ENCODE measurements at places on chromosomes 3 and 15.

- no peak for DNase-seq
These were observed 230.0 kb downstream of the KLF13 start for GRCh38 chr15:31556494-31557150.

DNA sequence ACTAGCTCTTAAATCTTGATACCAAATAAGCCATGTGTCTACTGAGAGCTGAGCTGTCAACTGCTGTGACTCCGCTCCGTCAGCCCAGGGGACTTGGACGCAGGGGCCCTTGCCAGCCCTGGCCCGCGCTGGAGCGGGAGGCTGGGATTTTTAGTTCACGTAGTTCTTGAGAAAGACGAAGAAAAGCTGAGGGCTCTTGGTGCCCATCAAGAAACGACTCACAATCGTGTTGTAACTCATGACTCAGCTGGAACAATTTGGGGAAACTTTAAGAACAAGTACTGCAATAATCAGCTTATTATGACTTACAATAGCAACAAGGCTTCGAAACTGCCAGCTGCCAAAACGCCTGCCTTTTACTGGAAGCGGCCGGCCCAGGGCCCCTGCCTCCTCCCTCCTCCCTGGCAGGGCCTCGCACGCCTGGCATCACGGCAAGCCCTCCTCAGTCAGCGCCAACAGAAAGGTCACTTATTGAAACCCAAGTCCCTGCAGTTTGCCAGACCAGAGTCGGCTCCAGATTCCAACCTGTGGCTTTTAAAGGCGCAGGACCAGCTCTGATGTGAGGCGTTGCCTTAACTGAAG, 60.3 kb downstream of the RGMA start:
- DNase-seq = peak; percentile 57

- no peak for DNase-seq
These were observed 40.7 kb upstream of the TBC1D21 start for GRCh38 chr15:73832657-73833056.

DNA sequence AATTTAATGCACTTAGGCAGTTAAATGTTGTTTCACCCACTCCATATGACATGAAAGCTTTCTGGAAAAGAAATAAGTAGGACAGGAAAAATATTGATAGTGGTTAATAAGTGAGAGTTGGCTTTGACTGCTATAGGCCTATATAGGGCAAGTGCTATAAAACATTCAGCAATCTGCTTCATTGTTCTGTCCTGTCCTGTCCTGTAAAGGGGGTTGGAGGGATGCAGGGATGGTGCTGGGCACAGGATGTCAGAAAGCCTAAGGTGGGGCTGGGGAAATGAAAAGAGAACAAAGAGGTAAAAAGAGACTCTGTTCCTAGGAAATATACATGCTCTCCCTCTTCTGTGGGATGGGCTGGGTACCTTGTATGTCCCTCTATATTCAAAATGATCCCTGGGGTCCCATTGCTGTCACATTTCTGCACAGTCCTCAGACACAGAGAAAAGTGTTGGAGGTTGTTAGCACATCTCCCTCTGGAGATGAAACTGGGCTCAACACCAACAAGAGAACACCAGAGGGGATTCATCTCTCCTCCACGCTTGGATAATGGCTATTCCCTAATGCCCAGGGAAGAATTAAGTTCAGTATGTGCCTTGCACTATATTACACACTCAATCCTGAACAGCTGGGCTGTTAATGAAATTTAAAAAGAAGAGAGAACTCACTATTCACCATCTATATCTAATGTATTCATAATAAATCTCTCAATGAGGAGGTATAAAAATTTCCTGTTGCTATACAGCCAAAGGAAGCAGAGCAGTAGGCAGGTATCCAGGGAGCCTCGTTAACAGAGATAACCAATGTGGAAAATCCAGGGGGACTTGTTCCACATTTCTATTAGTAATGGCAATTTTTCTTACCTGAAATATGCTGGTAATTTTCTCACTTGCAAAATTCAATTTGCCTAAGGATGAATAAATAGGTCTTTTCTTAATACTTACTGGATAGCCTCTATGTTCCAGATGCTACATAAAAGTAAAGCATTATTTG, 108.1 kb upstream of the ZBED2 start:
- DNase-seq = no peak

DNA sequence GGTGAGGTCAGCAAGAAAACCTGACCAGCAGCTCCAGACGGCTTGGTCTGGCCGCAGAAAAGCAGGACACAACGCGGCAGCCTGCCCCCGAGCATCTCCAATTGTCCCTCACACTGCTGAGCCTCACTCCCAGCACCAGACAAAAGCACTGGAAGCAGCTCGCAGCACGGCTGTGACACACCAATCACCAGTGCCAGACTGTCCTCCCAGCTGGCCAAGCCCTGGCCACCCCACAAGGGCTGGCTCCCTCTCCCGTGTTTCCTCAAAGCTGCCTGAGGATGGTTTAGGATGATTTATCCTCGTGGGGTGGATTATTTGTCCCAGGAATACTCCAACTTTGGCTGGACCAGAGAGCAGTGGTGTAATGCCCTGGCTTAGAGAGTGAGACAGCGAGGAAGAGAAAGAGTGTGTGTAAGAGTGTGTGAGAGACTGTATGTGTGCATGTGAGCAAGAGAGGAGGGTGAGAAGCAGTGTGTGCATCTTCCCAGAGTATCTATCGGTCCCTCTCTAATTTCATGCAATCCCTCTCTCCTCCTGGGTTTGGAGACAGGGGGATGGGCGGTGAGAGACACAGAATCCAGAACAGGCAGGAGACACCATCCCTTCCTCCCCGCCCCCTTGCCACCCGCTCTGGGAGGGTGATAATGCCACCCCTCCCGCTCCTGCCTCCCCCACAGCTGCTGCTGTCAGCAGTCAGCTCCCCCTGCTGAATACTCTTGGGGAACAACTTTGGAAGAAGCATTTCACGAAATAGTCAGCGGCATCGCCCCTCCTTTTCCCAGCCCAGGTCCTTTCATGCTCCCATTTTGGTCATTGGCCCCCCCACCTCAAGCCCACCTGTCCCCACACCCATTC, 34.2 kb downstream of the SEMA5B start:
- DNase-seq = no peak

- DNase-seq = no peak
These were observed 118.8 kb upstream of the PTX3 start for GRCh38 chr3:157317895-157318294.

- DNase-seq = no peak
These were observed 11.7 kb downstream of the RAD54L2 start for GRCh38 chr3:51550080-51550819.

- DNase-seq = no peak
These were observed 31.7 kb downstream of the GRIP2 start for GRCh38 chr3:14508505-14508819.

GRCh38 chr15:95718441-95718840, 612.1 kb upstream of the NR2F2 start:
- DNase-seq = no peak

DNA sequence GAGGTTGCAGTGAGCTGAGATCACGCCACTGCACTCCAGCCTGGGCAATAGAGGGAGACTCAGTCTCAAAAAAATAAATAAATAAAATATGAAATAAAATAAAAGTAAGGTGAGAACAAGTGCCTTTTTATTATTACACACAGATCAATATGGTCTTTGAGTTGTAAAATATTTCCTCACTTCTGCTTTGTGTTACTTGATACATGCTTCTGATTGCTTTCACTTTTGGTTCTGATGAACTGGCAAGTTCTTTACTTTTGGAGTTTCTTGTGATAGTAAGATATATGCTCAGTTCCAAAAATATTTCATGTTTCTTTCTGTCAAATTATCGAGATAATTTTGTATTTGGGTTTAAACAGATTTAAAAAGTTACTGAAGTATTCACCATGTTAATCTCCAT, 16.6 kb upstream of the GYG1 start:
- DNase-seq = no peak

GRCh38 chr3:172065527-172065926, 26.1 kb downstream of the FNDC3B start:
- DNase-seq = no peak

DNA sequence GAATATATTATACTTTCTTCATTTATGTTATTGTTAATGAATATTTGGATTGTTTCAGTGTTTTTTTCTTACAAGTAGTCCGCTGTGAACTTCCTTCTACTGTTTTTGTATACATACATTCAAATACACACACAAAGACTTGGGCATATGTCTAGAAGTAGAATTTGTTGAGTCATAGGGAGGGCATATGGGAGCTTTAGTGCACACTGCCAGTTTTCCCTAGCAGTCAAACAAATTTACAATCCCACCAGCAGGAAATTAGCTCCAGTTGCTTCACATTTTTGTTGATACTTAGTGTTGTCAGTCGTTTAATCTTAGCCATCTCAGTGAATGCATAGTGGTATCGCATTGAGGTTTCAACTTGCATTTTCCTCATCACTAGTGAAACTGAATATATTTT, 492.3 kb downstream of the DIPK2A start:
- DNase-seq = no peak

GRCh38 chr3:151766454-151766853, 32.7 kb downstream of the AADACL2 start:
- DNase-seq = no peak

DNA sequence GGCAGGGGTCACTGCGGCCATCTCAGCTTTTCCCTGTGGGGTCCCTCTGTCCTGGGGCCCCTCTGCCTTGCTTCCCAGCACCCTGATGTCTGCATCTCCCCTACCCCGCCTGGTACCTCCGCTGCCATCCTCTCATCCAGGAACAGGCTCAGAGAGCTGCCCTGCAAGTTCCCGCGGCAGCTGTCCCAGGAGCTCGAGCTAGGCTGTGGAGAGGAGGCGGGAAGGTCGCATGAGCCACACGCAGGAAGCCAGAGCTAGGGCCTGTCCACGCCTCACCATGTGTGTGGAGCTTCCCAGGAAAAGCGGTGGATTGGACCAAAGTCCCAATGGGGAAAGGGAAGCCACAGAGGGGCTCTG, 12.5 kb downstream of the PLA2G4B start:
- DNase-seq = no peak

GRCh38 chr15:70605606-70606410, 157.6 kb downstream of the UACA start:
- DNase-seq = peak; percentile 50

GRCh38 chr3:194072097-194072428, 63.9 kb upstream of the HES1 start:
- no peak for DNase-seq

GRCh38 chr3:172259111-172259541, 189.1 kb downstream of the GHSR start:
- no peak for DNase-seq

DNA sequence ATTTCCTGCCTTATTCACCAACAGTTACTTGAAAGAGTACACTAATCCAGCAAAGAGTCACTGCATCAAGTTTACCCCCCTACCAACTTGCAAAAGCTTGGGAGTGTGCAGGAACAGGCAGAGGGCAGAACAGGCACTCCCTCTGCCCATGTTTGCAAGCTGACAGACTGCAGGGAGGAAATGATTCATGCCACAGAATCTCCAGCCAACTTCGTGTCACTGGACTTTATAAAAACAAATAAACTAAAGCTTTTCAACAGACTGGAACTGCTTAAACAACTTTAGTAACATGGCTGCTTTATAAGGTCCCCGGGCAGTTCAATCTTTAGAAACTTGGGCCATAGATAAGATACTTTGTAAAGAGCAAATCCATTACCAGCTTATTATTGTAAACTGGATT, 129.5 kb downstream of the THRB start:
- no peak for DNase-seq

DNA sequence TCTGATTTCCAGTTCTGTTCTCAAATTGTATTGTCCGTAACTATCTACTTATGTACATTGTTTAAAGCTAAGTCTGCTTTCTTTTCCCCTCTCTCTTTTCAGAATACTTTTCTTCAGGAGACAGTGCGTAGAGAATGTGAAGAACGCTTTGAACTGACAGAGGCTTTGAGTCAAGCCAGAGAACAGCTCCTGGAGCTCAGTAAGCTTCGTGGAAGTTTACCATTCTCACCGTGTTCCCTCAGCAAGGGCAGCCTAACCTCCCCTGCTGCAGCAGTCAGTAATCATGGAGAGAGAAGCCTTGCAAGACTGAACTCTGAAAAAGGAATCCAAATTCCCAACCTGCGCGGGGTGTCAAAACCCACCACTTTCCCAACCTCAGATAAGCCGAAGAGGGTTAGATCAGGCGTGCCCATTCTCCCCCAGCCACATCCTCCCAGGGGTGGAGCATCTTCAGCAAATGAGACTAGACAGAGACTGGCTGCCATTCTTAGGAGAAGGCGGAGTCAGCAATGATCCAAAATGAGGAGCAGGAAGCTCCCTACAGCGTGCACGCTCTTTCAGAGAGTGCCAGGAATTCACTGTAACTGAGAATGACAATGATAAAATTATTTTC, 114.6 kb downstream of the CCNL1 start:
- DNase-seq = no peak

DNA sequence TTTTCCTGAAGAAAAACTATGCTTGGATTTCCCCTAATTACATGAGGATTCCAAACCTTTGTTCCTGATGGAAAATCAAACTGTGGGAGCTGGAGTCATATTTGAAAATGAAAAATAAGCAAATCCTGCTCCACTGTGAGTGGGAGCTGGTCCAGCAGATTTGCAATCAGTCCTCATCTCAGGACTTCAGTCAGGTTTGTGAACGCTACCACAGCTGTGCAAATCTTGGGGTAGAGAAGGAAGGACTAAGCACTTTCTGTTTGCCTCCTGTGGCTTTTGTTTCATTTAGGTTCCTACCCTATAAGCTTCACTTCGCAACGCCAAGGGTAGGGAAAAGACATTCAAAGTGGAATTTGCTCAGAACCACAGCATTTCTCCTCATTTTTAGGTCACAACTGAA, 238.2 kb downstream of the TUSC7 start:
- DNase-seq = no peak

DNA sequence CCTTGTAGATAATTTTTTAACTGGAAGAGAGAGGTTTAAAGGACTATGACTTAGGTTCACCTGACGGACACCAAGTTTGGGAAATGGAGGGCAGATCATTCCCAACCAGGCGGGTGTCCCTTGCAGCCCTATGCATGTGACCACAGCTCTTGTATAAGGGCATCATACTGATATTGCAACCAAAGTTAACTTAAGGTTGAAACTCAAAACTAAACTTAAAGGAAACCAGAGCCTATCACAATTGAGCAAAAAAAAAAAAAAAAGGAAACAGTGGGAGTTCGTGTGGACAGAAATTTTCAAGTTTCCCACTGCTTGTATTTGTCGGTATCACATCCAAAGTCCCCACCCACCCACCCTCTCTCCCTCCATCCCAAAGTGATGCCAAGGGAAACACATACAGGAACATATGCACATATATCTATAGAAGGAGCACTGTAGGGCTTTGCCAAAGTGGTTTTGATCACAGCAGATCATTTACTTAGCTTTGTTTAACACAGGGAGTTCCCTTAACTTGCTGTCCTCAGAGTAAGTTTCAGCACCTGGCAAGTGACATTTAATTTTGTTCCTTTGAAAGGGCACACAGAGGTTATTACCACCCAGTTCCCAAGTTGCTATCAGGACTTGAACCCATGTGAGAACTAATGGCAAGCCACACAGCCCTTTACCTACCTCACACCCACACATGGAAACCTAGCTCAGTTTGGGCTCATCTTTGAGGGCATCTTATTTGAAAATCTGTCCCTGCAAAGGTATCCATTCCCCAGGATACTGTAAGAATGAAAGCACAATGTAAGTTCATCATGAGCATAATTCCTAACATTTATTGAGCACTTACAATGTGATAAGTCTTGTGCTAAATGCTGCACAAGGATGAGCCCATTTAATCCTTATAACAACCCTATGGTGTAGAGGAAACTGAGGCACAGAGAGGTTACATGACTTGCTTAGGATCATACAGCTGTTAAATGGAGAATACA, 204.5 kb upstream of the CMC1 start:
- DNase-seq = no peak
